Stimulated activated CD4-positive, alpha-beta T cell treated with anti-CD3 and anti-CD28 coated beads, Interleukin-2, amount 100 ng/mL, for 24 hours (primary cell): ENCODE measurements at places on chromosomes 4 and X.

DNA sequence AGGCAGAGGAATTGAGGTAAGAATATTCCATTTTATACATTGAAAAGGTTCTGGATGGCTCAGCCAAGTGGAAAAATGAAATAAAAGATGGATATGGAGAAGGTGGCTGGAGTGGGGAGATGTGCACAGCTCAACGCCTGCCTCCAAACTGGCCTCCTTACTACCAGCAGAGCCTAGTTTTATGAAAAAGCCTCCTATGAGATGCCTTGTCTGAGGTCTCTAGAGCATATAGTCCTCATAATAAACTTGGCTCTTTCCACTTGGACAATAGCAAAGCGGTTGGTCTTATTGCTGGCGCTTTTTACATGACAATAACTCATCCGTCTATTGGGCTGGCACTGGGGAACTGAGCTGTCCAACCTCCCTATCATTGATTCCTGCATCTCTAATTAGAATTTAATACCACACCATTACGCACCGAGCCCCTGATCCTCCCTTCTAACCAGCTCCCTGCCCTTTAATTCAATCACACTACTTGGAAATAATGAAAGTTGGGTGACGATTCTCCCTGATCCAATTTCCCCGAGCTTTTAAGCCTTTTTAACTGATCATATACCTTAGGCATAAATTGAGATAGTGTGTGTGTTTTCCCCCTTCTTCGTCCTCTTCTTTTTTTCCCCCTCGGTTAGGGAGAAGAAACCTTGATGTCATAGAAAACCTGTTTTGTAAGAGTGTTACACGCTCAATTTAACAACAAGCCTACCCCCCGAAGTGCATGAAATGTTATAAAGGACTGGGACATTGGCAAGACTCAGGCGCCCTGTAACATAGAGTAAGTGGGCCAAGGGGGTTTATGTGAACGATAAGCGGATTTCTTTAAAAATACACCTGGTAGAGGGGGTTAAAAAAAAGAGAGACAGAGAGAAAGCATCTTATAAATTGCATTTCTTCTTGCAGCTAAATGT is at the start of gene PHOX2B:
Gene PHOX2B, minus strand, starts transcription at position 155 of the 905 bp plus-strand sequence. Its CDS starts 115 bp downstream, at position 40.
- no peak for DNase-seq

- DNase-seq, result no peak
Observed at GRCh38 chr4:130026185-130026584, 930.2 kb downstream of the C4orf33 start.

GRCh38 chr4:165723051-165723795 is 149.8 kb upstream of the TLL1 start:
- no peak for DNase-seq

- DNase-seq, result no peak
Observed at GRCh38 chr4:94870146-94870545, 112.4 kb downstream of the BMPR1B start.

GRCh38 chr4:141216002-141216761 is 4.5 kb upstream of the ZNF330 start:
- no peak for DNase-seq

- DNase-seq, result no peak
Observed at GRCh38 chr4:4270529-4270928, 19.4 kb downstream of the LYAR start.

GRCh38 chr4:6710282-6710681 is 617 bp upstream of the MRFAP1L1 start:
- DNase-seq, result no peak

DNA sequence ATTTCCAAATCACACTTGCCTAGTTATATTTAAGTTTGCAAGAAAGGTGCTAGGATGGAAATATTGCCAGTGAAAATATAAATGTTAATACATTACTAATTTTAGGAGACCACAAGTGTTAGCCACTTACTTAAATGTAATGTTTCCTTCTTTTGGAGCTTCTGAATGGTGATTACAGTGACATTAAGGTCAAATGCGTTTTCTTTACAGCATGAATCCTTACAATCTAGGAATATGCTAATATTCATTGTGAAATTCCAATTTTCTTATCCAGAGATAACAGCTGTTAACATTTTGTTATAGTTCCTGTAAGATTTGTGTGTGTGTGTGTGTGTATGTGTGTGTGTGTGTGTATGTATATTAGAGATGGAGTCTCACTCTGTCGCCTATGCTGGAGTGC is 70.2 kb upstream of the NUDT6 start:
- no peak for DNase-seq

- DNase-seq, result no peak
Observed at GRCh38 chr4:62133977-62134376, 933.9 kb downstream of the ADGRL3 start.

GRCh38 chr4:105943234-105943633 is 48.0 kb downstream of the NPNT start:
- no peak for DNase-seq

- DNase-seq, result no peak
Observed at GRCh38 chrX:72479324-72480274, 93.0 kb downstream of the HDAC8 start.

DNA sequence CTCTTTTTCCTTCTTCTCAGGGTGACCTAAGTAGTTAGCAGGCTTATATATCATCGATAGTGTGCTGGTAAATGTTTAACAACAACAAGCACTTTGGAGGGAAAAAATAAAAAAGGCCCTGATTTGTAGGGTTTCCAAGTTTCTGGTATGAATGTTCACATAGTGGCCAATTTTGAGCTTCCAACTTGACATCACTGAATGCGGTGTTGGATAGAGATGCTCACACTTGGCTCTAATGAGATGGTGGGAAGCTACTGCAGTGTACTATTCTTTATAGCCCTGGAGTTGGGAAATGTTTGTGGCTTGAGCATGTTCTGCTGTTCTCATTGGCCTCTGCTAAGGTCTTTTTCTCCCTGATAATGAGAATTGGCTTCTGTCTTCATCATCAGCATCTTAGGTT is 875.3 kb downstream of the PCDH7 start:
- no peak for DNase-seq

DNA sequence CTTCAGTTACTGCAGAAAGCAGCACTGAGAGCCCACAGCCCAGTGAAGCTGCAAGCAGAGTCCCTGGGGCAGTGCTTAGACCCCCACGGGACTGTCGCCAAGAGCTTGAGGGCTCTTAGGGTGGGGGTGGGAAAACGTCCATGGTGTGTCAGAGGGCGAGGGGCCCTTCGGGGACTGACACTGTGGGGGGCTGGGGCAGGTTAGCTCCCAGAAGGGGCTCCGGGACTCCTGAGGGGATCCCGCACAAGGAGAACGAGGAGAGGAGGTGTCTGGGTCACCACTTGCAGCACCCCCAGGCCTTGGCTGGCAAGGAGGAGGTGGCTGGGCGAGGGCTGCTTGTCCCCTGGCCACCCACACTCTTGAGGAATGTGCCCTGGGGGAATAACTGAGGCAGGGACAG is 20.8 kb downstream of the NAT8L start:
- DNase-seq, result no peak
